Tongue (tissue), 3 donors: ENCODE measurements at places on chromosomes 12 and 14. TPM values are rescaled to one million over a fixed set of nuclear protein-coding genes. Genes with fewer than 3 reads are reported as not detected.

- peak; percentile 69 for DNase-seq
Measured at GRCh38 chr12:27969624-27970400, 2.7 kb downstream of the PTHLH start.

- DNase-seq: no peak
Measured at GRCh38 chr14:28303248-28303647, 463.3 kb upstream of the FOXG1 start.

GRCh38 chr12:119666226-119666795 lies 1.6 kb upstream of the PRKAB1 start:
- DNase-seq: no peak

Gene GLI1
- 5.6 TPM for total RNA-seq

Gene AQP6
- total RNA-seq: 0.10 TPM

DNA sequence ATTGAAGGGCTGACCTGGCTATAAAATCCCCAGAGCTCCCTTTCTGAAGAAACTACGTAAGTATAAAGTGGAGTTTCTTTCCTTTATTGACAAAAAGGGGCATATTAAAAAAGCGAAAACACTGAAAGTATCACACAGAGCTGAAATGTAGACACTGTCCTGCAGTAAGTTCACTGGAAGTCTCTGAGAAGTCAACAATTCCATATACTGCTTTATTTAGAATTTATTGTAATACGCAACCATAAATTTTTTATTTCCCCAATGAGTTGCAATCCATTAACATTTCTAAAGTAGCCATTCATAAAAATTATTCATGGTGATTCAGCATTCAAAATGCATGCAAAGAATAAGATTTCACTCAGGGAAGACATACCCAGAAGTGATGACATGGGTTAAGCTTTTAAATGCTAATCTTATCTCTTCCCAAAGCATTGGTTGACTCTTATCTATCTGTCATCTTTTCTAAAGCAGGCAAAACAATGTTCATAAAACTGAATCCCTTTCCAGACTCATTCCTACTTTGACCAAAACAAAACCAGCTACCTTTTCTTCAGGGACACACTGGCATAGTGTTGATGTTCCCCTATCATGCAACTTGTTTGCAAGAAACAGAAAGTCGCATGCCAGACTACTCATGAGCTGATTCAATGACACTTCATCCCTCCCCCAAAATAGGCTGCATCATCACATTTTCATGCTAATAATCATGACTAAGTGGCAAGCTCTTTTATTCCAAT lies 17.3 kb downstream of the KITLG start:
- no peak for DNase-seq

DNA sequence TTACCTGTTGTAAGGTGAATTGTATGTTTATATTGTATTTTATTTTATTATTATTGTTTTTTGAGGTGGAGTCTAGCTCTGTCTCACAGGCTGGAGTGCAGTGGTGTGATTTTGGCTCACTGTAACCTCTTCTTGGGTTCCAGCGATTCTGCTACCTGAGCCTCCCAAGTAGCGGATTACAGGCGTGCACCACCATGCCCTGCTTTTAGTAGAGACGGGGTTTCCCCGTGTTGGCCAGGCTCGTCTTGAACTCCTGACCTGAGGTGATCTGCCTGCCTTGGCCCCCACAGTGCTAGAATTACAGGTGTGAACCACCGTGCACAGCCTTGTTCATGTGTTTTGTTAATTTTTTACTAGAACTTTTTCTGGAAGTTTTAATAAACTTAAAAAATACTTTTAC lies 3.8 kb downstream of the ATF7IP start:
- no peak for DNase-seq

DNA sequence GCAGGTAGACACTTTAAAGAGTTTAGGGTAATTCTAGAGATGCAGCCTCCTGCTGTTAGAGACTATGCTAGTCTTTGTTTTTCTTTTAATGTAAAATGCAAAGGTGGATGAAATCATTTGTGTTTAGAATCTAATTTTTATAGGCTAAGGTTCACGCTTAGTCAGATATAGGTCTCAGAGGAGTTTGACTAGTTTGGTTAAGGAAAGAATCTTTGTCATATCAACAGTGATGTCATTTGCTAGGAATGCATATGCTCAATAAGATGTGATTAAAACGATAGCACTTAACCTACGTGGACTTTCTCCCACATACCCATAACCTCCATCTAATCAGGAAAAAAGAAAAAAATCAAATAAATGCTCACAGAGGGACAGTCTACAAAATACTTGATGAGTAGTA lies 859.3 kb upstream of the ATXN7L3B start:
- no peak for DNase-seq

Gene STON2
- total RNA-seq: 91.2 TPM

Gene SIX1
- total RNA-seq: 42.4 TPM

GRCh38 chr14:103862393-103862782 lies 15.0 kb upstream of the PPP1R13B start:
- DNase-seq: no peak

- peak; percentile 2 for DNase-seq
Measured at GRCh38 chr12:98955284-98955683, 310.2 kb downstream of the APAF1 start.

DNA sequence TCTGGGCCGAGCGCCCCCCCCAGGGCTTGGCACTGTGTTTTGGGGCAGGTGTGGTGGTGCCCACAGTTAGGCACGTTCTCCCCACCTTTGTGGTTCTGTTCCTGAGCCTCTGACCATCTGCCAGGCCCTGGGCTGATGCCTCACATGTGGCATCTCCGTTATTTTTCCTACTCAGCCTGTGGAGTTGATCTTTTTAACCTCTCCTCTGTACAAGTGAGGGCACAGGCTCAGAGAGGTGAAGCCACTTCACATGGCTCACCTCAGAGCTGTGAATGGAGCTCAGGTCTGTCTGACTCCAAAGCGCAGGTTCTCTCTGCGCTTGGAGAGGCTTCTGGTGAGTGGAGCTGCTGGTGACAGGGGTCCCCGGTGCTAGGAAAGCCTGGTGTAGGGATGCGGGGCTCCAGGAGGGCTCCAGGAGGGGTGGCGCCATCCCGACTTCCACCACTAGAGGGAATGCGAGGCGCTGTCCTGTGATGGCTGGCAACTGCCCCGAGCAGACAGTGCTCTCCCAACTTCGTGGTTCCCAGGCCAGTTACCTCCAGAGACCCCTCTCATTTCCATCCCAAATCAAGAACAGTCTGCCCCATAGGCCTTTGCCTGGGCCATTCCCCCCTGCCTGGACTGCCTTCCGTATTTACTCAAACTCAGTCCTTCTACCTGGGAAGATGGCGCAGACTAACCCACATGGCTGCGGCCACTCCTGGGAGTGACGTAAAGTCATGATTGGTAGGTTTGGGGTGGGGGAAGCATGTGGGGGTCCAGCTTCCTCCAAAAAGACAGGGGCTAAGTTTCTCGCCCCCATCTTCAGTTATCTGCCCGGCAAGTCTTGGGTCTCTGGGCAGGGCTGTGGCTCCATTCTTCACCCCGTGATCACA lies 9.9 kb downstream of the BCL7A start:
- DNase-seq: peak; percentile 32

DNA sequence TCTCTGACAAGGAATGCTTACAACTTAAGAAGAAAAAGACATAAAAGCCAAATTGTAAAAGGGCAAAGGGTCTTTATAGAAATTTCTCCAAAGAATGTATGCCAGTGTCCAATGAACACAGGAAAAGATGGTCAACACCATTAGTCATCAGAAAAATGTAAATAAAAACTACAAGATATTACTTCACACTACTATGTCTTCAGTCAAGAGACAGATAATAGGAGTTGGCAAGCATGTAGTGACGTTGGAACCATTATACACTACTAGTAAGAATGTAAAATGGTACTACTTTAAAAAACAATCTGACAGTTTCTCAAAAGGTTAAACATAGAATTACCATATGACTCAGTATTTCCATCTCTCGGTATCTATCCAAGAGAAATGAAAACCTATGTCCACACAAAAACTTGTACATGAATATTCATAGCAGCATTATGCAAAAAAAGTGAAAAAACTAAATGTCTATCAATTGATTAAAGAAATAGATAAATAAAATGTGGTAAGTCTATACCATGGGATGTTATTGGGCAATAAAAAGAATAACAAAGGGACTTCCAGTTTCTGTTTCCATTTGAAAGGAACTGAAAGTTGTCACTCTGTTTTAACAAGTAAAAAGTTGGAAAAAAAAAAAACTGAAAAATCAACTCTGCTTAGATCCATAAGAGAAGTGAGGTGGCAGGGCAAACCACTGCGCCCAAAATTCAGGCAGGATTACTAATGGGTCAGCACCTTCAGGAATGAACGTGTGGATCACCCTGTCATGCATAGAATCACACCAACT lies 69.8 kb downstream of the ALG10B start:
- DNase-seq: no peak

DNA sequence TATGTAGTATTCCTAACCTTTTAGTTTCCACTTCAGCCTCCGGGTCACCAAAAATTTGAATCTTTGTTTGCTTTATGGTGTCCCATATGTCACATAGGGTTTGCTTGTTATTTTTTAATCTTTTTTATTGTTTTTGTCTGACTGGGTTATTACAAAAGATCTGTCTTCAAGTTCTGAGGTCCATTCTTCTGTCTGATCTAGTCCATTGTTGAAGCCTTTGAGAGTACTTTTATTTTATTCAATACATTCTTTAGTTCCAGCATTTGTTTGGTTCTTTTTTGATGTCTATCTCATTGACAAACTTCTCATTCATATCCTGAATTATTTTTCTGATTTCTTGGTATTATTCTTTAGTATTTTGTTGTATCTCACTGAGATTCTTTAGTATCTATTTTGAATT lies 99.8 kb downstream of the GPR65 start:
- DNase-seq: no peak

DNA sequence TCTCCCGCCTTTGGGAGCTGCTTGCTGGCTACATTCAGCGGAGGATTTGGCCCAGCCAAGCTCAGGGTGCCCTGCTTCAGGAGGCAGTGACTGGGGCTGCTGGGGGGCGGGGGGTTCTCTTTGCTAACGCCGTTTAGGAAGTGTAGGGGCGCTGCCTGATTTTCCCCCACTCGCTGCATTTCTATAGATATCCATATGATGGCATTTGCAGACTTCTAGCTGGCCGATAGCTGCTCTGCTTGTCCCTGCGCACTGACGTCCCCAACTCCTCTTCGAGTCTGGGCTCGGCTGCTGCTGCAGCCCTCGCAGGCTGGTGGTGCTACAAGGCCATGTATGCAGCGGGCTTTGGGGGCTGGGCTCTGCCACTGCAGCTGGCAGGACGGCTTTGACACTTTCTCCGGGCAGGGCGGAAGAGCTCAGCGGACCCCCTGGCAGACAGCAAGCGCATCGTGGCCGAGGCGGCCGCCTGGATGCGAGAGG lies 3.1 kb downstream of the LRFN5 start:
- DNase-seq: peak; percentile 94

GRCh38 chr14:60165547-60165876 lies 314 bp upstream of the DHRS7 start:
- no peak for DNase-seq

DNA sequence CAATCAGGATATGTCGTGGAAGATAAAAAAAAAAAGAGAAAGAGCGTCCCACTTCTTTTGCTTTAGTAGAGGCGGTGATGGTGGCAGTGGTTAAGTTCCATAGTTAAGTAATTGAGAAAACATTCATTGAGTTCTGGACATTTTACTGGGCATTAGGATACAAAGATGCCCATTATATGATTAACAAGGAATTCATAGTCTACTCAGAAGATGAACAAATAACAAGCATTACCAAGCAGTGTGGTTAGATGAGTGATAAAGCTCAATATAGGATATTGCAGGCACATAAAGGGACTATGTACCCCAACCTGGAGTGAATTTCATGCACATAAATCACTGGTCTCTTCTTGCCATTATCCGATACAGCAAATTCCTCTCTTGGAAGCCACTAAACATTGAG lies 53.7 kb downstream of the ALG10B start:
- DNase-seq: no peak

DNA sequence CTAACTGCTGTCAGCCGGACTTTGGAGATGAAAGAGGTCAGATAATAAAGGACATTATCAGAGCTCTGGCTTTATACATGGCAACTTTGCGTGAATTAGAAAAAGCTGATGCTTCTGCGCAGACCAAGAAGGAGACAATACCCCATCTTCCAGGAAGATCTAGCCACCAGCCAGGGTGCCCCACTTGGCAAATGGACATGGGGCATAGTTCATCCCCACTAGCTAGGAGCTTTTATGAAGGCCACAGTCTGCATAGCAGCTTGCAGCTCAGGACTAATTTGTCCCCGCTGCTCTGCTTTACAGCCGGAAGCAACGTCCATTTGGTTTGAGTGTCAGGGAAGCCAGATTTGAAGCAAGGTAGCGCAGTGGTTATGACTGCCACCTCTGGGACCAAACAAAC lies 101.0 kb downstream of the TMEM132C start:
- no peak for DNase-seq

Gene GDF3
- total RNA-seq: not detected

DNA sequence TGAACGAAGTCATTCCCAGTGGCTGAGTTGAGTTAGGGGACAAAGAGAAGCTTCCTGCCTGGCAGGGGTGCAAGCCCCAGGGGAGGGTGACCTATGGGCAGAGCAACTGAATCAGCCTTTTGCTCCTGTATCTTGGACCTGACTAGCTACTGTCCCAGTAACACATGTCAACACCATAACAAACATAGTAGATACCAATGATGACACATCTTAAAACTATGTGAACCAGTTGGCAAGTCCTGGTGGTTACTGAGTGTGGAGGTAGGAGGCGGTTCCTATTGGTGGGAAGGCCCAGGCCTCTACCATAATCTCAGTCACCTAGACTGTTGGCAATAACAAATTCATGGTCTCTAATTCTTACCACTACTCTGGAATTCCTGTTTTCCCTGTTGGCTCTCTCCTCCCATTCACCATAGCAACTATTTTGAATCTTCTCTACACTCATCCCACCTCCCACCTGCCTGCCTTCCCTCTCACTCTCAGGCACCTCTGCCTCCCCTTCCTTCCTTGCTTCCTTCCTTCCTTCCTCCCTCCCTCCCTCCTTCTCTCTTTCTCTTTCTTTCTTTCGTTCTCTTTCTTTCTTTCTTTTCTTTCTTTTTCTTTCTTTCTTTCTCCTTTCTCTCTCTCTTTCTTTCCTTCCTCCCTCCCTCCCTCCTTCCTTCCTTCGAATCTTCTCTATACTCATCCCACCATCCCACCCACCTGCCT lies 8.1 kb upstream of the P2RX7 start:
- no peak for DNase-seq
